ENCODE measurements at places on chromosomes 5 and 9. TPM values are rescaled to one million over a fixed set of nuclear protein-coding genes. Genes with fewer than 3 reads are reported as not detected.

Gene SLC34A3
- not detected for total RNA-seq

Gene CCL28
- total RNA-seq = 4.2 TPM

Gene KIF24
- 8.0 TPM for total RNA-seq

Gene NEURL1B
- 0.79 TPM for total RNA-seq

Gene BHMT
- total RNA-seq = not detected

Data from HT-29 (cell line).